ENCODE measurements at places on chromosomes 1 and 21.

DNA sequence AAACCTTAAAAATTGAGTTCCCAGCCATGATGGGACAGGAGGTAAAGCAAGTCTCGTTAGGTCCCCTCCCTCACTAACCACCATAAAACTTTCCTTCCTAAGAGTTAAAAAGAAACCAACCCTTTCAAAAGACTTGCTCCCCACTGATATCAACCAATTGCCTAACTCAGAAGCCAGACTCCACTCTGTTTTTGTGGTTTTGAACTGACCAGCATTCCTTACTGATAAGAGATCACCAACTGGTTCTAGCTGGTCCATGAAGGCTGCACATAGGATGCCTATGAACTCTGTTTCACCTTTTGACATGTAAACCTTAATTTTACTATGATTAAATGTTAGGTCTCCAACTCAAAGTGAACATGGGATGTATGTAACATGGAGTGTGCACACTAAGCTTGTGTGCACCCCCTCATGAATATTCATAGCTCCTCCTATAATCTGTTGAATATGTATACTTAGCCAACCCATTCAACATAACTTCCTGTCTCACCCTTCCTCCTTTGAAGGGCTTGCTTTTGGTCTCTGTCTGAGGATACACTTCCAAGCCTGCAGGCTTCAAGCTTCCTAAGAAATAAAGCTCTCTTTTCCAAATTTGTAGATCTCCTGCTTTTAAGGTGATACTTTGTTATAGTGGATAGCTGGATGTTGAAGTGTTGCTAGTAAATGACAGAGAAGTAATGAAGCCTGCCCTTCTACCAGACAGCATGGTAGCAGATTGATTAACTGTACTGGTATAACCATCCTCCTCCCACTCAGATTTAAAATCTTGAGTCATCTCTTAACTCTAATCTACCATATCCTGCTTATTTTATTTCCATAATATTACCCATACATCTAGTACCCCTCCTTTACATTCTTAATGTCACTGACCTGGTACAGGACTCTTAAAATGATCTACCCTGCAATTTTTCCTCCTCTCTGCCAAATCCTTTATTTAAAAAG, 95.6 kb downstream of the ZNF644 start:
- DNase-seq, result no peak

GRCh38 chr1:74716822-74717221, 16.0 kb downstream of the CRYZ start:
- DNase-seq, result no peak

- DNase-seq, result no peak
These were observed 71.0 kb upstream of the KLHDC7A start for GRCh38 chr1:18409609-18410237.

GRCh38 chr21:25387665-25388064, 219.6 kb downstream of the MRPL39 start:
- no peak for DNase-seq

GRCh38 chr21:35127851-35128250, 78.7 kb upstream of the RUNX1 start:
- no peak for DNase-seq

DNA sequence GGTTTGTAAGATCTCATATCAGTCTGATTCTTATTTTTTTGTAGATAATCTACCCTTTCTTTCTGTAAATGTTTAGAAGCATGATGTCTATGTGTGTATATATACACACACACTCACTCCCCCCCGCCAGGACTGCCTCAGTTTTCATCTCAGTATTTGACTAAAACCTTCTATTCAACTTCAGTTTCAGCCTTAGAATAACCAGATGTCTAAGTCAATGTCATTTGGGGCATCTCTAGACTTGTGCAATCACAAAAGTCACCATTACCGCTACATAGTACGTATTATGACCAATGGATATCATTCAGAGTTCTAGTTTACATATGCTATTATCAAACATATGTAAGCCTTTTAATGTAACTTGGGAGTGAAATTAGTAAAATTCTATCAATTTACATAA, 53.3 kb upstream of the BOLA1 start:
- DNase-seq, result peak; percentile 0

DNA sequence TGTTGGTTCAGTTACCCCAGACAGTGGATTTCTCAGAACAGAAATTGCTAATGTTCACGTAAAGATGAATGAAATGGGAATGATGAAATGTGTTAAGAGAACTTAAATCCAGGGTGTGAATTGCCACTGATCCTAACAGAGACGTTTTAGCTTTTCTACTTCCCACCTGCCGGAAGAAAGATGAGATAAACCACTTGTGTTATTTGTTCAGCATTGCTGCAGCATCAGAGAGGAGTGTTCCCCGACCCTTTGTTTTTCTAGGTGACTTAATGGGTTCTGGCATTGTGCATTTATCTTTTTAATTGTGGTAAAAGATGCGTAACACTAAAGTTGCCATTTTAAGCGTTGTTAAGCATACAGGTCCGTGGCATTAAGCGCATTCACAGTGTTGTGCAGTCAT, 122.3 kb downstream of the GALNT2 start:
- no peak for DNase-seq

DNA sequence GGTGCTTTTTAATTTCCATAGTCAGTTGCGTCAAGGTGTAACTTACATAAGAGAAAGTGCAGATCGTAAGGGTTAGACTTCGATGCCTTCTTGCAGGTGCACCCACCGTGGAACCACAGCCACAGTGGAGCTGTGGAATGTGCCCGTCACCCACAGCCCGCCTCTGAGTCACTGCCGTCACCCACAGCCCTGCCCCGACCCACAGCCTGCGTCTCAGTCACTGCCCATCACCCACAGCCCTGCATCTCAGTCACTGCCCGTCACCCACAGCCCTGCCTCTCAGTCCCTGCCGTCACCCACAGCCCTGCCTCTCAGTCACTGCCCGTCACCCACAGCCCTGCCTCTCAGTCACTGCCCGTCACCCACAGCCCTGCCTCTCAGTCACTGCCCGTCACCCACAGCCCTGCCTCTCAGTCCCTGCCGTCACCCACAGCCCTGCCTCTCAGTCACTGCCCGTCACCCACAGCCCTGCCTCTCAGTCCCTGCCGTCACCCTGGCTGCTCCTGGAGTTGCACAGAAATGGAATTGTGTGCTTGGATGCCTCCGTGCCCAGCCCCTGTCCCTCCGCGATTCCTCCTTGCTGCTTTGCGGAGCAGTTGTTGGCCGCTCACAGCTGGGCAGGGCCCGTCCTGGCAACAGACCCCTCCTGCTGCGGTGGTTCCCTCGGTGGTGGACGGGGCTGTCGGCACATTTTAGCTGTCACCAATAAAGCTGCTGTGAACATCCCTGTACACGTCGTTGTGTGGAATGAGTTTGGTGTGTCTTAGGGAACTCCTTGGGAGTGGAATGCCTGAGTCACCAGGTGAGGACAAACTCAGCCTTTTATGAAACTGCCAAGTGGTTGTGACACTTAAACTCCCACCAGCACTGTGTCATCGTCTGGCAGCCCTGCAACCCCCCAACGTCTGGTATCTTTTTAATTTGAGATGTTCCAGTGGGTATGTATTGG, 44.9 kb upstream of the COL6A2 start:
- DNase-seq, result peak; percentile 41

DNA sequence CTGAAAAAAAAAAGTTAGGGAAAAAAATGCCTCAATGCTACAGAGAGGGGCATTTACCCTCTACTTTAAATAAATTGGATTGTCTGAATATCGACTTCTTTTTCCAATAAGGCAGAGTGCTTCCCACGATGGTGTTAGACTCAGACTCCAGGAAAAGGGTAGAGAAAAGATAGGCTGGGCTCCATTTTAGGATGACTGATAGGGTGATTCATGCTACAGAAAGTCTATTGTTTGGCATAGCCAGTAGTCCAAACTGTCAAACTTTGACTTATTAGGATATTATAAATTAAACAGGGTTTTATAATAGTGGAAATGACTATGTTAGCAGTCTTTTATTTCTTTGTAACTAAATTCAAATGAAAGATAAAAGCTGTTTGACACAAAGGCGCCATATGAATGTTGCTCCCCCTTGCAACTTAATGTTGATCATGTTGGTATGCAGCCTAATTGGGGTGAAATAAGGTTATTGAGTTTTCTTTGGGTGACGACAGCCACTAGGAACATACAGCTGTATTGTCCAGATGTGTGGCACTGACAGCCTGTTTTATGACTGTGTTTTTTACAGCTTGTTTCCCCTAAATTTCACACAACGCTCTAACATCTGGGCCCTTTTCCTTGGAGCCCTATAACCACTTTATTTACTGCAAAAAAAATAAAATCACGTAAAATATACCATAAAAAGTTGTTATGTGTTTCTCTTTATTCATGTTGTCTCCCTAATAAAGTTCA, 69.3 kb downstream of the SPAG17 start:
- DNase-seq, result no peak

GRCh38 chr1:149885339-149886120, 13.8 kb upstream of the BOLA1 start:
- DNase-seq, result peak; percentile 53

DNA sequence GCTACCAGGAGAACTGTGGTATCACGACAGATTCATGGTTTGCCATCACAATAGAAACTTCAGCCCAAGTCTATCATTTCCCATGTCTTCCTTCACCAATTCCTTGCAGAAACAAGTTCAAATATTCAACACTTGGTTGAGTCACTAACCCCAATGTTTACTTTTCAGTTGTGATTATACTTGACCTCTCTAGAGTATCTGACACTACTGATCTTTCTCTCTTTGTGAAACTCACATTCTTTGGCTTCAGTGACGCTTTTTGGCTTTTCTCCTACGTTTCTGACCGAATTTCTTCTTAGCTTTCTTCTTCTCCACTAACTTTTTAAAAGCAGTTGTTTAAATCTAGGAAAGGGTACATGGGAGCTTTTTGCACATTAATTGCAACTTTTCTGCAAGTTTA, 48.8 kb upstream of the HMGB4 start:
- DNase-seq, result no peak

GRCh38 chr1:99680270-99680669, 34.4 kb downstream of the PALMD start:
- no peak for DNase-seq

- DNase-seq, result no peak
These were observed 16.6 kb downstream of the GRIK3 start for GRCh38 chr1:37017720-37018119.

- no peak for DNase-seq
These were observed 36.0 kb downstream of the GPR3 start for GRCh38 chr1:27428316-27429028.

- no peak for DNase-seq
These were observed 189.5 kb downstream of the RASAL2 start for GRCh38 chr1:178283409-178283808.

- no peak for DNase-seq
These were observed 27.2 kb upstream of the KLF18 start for GRCh38 chr1:44168520-44169098.

- DNase-seq, result no peak
These were observed 3.6 kb downstream of the CERS2 start for GRCh38 chr1:150970808-150971582.

DNA sequence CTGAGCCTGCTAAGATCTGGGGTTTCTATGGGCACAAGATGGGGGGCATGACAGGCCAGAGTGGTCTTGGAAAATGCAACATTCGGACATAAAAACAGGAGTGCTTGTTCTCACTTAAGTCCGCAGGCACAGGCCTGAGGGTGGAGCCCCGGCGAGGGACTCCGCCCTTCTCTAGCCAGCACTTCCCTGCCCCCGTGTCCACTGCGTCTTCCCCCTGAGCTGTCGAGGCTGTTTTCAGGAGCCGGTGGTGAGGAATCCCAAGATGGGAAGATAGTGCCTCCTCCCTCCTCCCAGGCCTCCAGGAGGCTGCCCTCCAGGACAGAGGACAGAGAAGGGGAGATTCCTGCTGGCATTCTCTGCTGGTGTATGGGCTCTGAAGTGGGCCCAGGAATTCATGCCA, 105.2 kb downstream of the TLR5 start:
- no peak for DNase-seq

GRCh38 chr1:21449906-21450305, 10.0 kb downstream of the NBPF3 start:
- no peak for DNase-seq

DNA sequence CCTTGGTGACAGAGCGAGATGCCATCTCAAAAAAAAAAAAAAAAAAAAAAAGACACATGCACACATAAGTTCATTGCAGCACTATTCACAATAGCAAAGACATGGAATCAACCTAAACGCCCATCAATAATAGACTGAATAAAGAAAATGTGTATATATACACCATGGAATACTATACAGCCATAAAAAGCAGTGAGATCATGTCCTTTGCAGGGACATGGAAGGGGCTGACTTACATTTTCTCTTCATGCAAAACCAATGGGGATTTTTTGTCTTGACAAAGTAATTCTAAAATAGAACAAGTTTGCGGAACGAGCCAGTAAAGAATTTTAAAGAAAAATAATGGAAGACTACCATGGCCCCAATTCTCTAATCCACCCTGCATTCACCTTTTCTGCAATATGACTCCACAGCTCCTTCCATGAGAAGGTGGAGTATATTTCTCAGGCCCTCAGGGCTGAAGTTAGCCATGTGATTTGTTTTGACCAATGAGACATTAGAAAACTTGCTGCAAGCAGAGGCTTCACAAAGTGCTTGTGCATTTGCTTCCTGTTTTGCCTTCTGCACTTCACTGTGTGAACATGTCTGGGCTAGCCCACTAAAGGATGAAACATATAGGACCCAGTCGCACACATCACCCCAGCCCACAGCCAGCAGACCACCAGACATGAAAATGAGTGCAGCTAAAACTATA, 78.8 kb upstream of the NR5A2 start:
- no peak for DNase-seq

DNA sequence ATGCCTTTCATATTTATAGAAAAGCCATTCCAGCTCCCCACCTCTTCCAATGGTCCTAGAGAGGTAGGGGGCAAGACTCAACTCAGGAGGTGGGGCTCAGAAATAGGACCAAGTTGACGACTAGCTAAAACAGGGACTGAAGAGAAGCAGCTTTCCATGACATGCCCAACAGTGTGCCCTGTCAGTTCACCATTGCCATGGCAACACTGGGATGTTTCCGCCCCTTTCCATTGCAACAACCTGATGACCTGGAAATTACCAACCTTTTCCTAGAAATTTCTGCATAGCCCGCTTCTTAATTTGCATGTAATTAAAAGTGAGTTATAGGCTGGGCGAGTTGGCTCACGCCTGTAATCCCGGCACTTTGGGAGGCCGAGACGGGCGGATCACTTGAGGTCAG, 22.4 kb upstream of the INTS3 start:
- no peak for DNase-seq

- no peak for DNase-seq
These were observed 1.2 kb upstream of the NUCKS1 start for GRCh38 chr1:205751036-205751651.

- DNase-seq, result no peak
These were observed 70.8 kb downstream of the SMYD2 start for GRCh38 chr1:214351551-214352277.

DNA sequence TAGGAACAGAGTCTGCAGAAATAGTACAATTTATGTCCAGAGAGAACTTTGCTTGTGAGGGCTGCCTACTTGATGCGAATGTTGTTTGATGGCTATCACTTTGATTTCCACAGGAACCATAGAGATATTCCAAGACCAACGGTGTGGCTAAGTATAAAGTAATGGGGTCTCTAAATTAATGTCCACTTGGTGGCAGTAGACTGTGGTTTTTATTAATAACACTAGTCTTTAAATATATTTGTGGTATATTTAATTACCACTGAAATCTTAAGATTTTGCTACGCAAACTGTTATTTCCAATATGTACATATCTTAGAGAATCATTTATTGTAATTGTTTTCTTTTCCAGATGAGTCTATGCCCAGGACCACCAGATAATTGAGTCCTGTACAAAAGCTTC, 647.9 kb downstream of the PLA2G4A start:
- no peak for DNase-seq
